ENCODE measurements at places on chromosomes 1 and 21.
A peak's percentile ranks its signal among the peaks of the same experiment; 100 is the strongest.

GRCh38 chr21:44052071-44052829, 40.1 kb downstream of the TRAPPC10 start:
- no peak for DNase-seq

DNA sequence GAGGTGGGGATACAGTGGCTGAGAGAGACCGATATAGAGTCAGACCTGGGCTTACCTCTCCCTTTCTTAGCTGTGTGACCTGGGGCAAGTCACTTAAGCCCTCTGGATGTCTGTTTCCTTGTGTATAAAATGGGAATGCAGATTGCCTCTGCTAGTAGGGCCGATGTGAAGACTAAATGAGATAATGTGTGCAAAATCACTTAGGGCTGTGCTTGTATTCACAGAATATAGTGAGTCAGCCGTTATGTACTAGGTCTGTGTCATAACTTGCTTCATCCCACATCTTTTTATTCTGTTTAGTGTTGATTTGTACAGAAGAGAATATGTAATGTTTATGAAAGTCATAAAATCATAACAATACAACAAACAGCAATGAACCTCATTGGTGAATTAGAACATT, 56.0 kb downstream of the PTPRU start:
- no peak for DNase-seq

GRCh38 chr1:85818371-85818770, 110.1 kb upstream of the ZNHIT6 start:
- no peak for DNase-seq

- DNase-seq = no peak
These were observed 66.1 kb upstream of the TMPRSS2 start for GRCh38 chr21:41573902-41574690.

DNA sequence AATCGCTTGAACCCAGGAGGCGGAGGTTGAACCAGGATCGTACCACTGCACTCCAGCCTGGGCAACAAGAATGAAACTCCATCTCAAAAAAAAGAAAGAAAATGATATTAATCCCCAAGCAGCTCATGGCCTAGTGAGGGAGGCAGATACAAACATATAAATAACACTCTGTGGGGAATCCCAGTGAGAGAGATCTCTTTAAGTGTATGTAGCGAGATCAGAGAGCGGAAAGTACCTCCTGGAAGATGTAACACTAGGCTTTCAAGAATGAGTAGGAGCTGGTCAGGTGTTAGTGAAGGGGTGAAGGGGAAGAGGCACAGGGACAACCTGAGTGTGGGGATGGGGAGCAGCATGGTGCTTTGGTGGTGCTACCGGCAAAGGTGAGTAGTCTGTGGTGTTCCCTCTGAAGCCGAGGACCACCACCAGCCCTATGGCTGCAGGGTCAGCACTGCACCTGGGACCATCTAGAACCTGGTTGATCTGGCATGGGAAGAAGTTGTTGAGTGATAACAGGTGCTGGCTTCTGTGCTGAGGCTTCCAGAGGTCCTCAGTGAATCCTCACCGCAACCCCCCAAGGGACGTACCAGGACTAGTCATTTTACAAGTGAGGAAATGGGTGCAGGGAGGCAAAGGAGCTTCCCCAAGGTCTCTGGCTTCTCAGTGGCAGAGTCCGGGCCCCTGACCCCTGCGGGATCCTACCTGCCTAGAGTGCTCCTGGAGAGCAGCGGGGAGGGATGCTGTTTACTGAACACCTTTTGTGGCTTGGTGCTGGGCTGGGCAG, 367.6 kb upstream of the VAMP3 start:
- peak; percentile 31 for DNase-seq

DNA sequence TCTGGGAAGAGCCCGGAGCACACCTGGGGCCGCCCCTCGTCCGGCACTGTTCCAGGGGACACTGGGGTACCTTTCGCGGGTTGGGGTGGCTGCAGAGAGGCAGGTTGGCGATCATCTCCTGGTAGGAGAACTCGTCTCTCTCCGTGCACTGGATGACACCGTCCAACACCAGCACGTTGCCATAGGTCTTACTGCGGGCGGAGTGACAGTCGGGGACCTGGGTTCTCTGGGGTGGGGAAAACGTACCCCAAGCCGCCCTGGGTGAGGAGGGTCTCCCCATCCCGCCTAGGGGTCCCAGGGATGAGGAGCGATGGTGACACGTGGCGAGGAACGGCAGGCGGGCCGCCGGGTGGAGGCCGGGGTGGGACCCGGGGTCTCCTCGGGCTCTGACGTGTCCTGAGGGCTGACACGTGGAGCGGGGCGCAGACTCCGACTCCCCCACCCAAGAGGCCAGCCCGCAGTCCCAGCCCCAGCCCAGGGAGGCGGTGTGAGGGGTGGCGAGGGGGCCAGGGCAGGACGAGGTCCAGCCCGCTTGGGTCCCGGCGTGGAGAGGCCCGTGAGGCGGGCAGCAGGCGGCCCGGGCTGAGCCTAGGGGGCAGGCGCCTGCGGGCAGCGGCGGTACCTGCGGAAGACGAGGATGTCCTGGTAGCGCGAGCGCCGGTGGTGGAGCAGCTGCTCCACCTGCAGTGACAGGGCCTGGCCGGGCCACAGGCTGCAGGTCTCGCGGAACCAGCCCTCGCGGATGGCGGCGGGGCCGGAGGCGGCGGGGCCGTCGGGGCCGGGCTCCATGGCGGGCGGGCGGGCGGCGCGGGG, 457 bp downstream of the SRM start:
- DNase-seq = no peak

DNA sequence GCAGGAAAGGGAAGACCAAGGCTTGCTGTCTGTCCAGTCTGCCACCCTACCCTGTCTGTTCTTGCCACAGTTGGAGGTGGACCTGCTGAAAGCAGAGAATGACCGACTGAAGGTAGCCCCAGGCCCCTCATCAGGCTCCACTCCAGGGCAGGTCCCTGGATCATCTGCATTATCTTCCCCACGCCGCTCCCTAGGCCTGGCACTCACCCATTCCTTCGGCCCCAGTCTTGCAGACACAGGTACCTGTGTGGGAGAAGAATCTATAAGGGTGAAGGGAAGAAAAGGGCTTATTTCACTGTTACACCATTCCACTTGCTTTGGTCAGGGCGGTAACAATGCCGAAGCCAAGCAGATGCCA, 20.3 kb upstream of the IPO9 start:
- no peak for DNase-seq

GRCh38 chr1:57218487-57219079, 205.3 kb downstream of the DAB1 start:
- no peak for DNase-seq

- no peak for DNase-seq
These were observed 43.7 kb downstream of the MRPL39 start for GRCh38 chr21:25563361-25564116.

DNA sequence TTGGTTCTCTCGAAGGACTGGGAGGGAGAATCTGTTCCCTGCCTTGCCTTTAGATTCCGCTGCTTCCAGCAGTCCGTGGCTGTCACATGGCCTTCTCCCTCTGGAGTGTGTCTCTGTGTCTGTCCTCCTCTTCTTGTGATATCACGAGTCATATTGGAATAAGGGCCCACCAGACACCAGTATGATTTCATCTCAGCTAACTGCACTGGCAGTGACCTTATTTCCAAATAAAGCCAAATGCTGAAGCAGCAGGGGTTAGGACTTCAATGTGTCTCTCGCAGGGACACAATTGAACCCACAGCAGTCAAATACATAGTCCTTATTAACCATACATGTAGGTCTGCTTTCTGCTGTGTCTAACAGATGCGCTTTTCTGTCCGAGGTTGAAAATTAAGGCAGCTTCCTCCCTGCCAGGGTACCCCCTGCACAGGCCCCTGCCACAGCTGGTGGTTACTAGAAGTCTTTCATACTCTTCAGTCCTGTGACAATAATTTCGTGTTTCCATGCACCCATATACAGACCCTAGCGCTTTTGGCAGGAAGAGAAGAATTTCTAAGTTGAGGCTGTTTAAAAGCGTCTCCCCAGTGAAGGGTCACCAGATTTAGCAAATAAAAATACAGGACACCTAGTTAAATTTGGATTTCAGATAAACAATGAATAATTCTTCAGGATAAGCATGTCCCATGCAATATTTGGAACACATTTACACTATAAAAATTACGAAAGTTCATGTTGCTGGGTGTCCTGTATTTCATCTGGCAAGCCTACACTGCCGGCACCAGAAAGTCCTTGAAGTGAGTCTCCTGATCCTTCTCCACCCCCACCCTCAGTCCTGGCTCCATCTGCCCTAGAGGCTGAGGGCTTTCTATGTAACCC, 182.1 kb downstream of the ETS2 start:
- no peak for DNase-seq

GRCh38 chr1:43312212-43312623, 11.4 kb downstream of the TIE1 start:
- DNase-seq = no peak

- DNase-seq = no peak
These were observed 62.8 kb upstream of the UBE2U start for GRCh38 chr1:64140596-64140995.

DNA sequence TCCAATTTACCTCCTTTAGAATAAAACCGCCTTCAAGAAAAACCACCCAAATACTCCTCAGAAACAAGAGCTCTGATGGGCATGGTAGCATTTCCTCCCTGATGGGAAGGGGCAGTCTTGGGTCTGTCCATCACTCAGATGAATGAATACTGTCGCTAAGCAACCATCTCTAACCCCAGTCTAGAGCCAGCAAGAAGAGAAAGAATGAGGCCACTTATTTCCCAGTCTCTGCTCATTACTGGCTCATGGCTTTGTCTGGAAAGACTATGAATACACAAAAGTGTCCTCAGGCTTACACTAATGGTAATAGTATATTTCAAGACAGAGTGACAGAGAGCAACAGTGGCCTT, 51.0 kb upstream of the F3 start:
- no peak for DNase-seq

GRCh38 chr21:40186045-40186444, 318.8 kb downstream of the PCP4 start:
- no peak for DNase-seq

DNA sequence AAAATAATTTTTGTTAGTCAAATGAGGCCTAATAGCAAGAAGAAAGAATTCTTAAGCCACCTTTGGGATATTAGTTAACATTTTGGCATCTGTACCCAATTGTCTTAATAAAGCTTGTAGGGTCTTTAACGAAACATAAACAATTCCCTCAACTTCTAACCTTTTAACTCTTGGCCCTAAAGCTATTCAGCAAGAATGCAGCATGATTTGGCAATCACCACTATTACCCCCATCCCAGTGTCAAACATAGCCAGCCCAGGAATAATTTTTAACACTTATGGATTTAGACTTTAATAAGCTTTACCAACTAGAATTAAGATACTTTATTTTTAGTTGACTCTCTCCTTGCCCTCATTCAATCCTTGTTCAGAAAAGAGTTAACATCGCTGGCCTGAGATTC, 2.5 kb upstream of the SLC16A4 start:
- no peak for DNase-seq

DNA sequence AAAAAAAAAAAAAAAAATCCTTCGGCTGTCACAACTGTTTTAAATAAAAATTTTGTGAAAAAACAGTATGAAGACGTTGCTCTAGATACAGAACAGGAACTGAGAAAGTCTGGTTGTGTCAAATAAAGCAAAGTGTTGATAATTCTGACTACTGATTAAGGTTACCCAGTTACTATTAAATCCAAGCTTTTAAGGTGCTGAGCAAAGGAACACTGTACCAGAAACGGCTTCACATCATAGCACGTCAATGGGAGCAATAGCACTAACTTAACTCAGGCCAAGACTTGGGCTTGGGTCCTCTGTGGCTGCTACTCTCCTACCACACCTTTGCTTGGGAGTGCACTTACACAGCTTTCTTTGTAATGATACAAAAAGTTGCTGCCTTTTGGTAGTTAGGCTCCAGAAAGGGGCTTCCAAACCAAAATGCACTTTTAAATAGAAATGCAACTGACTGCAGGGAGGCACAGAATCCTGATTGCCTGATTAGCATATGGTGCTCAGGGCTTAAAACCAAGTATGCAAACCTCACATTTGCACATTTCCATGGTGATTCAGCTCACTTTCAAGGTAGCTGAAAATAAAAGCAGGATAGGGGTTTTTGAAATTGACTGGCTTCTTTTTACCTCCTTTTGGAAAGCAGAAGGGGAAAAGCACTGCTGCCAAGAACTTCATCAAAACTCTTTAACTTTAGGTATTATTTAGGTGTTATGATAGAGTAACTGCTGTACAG, 6.3 kb downstream of the MCL1 start:
- no peak for DNase-seq

- no peak for DNase-seq
These were observed 928 bp downstream of the TLCD4 start for GRCh38 chr1:95118067-95118499.

- DNase-seq = peak; percentile 74
These were observed 55.0 kb upstream of the PAX7 start for GRCh38 chr1:18575620-18576019.

DNA sequence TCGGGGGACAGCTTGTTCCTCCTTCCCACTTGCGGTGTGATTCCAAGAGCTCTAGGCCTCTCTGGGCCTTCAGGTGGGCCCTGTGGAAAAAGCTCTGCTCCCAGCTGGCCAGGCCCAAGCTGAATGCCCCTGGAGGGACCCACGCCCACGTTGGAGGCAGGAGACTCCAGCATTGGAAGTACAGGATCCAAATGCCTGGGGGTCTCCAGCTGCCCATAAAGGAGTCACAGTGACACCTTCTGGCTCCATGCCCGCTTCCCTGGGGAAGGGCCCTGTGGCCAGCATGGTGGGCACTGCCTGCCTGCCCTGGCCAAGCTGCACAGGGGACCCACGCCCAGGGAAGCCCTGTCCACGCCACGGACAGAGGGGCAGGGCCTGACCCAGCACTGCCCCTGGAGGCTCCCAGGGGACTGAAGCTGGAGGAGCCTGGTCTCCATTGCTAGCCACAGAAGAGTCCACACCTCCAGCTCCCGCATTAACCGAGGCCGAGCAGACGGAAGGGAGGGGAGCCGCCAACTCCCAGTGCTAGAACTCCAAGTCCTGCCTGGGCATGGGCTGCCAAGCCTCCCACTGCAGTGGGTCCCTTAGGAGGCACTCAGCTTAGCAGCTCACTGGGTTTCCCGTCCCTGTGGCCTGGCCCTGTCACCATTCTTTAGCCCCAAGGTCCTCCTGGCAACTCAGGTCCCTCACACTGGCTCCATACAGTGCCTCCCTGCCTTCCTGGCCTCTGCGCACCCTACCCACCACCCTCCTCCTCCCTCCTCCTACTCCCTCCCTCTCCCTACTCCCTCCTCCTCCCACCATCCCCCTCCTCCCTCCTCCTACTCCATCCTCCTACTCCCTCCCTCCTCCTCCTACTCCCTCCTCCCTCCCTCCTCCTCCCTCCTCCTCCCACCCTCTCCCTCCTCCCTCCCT, 41.9 kb downstream of the WNT9A start:
- DNase-seq = no peak

DNA sequence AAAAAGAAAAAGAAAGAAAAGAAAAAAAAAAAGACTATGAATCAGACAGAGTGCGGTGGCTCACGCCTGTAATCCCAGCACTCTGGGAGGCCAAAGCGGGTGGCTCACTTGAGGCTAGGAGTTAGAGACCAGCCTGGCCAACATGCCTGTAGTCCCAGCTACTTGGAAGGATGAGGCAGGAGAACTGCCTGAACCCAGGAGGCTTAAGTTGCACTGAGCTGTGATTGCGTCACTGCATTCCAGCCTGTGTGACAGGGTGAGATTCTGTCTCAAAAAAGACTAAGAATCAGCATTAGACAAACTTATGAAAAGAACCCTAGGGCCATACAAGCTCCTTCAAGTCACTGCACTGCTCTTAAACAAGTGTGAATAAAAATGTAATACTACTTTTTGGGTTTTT, 16.9 kb downstream of the PSMB4 start:
- DNase-seq = no peak

- no peak for DNase-seq
These were observed 67.1 kb upstream of the FAM78B start for GRCh38 chr1:166233750-166234366.
